Stimulated activated CD8-positive, alpha-beta memory T cell treated with anti-CD3 and anti-CD28 coated beads, Interleukin-4, amount 100 ng/mL, for 4 hours (primary cell): ENCODE measurements at places on chromosomes 1 and 21.

- DNase-seq, result no peak
Measured at GRCh38 chr21:25903607-25904006, 168.8 kb downstream of the GABPA start.

DNA sequence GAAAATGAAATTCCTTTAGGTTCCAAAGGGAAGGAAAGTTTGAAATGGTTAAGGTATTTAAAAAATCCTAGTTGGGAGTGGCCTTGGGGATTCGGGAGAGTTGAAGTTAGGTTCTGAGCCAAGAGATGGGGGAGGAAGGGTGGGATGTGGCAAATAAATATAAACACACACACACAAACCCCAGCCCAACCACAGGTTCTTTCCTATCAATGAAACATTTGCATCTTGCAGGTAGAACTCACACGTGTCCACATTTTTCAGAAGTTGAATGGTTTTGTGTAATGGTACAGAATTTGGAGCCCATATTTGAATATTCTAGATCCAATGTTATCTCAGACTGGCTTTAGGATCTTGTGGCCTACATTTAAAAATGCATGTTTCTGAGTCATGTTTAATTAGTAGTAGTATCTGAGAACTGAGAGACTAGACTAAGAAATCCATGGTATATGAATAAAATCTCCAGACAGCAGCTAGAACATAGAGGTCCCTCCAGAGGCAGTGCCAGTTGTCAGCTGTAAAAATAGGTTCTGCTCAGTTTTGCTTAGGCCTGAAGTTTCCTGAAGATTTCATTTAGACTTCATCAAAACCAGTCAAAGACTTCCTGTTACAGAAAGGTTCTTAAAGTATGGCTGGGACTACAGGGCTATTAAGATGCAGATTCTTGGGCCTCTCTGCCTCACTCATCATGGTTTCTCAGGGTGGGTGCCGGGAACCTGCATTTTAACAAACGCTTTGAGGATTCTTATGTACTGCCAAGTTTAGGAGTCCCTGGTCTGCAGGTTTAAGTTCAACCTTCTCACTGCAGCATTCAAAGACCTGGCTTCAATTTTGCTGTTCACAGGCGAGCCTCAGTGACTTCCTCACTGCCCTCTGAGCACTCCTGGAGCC, 21.3 kb downstream of the RUNX1 start:
- no peak for DNase-seq

DNA sequence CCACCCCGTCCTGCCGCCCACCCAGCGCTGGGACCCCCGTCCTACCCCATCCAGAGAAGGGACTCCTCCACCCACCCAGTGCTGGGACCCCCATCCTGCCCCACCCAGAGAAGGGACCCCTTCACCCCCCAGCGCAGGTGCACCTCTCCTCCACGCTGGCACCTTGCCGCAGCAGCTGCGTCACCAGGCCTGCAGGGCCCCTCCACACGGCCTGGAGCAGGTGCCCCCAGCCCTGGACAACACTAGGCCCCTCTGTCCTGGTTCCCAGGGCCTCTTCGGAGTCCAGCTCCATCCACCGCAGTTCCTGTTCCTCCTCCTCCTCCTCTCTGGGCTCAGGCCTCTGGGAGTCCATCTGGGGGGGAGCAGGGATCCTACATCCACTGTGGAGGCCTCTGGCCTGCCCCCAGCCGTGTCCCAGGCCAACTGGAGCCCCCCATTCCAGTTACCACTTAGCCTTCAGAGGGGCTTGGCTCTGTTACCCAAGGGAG, 378 bp downstream of the ANKRD65 start:
- DNase-seq, result no peak

DNA sequence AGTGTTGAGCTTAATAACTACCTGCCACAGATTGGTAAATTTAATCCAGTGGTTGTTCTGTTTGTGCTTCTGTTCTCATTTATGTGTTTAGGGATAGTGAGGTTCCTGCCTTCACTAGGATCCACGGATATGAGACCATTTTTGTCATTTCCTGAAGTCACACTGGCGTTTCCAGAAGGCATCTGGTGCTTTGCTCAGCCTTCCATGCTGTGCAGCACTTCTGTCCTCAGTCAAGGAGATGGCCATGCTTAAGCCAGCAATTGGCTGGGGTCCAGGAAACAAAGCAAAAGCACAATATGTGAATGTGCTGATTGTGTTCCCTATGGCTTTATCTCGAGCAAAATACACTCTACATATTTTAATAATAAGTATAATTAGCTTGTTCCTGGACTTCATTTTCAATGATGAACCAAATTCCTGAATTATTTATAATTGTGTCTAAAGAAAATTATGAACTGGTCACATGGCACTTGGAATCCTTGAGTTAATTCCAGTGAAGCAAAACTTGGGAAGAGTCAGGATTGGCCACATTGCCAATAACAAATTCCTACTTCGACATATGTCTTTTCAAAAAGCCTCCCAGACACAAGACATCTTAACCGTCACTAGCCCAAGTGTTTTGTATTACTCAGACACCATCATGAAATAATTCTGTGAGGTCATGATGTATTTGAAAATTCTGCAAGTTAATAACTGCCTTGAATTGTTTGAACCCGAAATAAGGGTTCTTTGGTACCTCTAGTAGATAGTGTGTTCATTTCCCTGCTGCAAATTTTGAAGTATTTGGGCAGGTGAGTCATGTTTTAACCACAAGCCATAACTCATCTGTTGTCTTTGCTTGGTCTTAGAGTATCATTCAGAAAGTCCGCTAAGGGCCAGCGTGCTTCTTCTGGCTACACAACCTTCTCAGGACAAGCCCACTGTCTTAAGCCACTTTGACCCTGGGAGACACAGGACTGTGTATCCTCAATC, 412.4 kb downstream of the DISC1 start:
- no peak for DNase-seq

- DNase-seq, result peak; percentile 1
Measured at GRCh38 chr21:21163904-21164303, 165.7 kb downstream of the NCAM2 start.

- no peak for DNase-seq
Measured at GRCh38 chr1:45883658-45884057, 80.2 kb downstream of the MAST2 start.

DNA sequence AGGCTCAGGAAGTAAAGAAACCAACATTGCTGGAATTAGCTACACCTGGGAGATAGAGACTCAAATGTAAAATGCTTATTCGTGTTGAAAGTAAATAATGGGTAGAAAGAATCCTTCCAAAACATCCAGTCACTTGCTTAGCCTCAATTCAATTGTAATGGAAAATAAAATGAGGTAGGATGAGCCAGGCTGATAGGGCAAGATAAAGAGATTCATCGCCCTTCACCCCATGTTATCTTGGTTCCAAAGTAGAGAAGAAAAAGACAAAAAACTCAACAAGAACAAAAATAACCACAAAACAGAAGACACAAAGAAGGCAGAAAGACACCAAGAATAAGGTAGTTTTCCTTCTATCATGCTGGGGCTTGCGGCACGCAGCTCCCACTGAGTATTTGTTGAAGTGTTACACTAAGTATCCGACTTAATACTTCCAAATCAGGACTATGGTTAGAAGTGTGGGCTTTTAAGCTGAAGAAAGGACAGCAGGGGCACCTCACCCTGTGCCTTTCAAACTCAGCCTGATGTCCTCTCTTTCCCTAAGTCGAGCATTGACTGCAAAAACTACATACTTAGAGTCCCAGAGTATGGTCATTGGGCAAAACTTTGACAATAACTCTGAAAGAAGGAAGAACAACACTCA, 202.1 kb downstream of the VAV3 start:
- DNase-seq, result no peak

GRCh38 chr1:78779831-78780230, 130.2 kb downstream of the IFI44 start:
- no peak for DNase-seq

GRCh38 chr1:47828978-47829377, 168.2 kb downstream of the TRABD2B start:
- DNase-seq, result no peak

- DNase-seq, result no peak
Measured at GRCh38 chr1:65065524-65066418, 82.2 kb upstream of the AK4 start.

- no peak for DNase-seq
Measured at GRCh38 chr21:25550352-25551120, 56.7 kb downstream of the MRPL39 start.

- DNase-seq, result no peak
Measured at GRCh38 chr1:17119076-17119772, at the start of gene PADI2. Gene PADI2 (minus strand): TSS chr1:17119451. CDS start chr1:17119371, 80 bp downstream.

GRCh38 chr1:110645821-110646735, 28.7 kb downstream of the KCNA3 start:
- no peak for DNase-seq

DNA sequence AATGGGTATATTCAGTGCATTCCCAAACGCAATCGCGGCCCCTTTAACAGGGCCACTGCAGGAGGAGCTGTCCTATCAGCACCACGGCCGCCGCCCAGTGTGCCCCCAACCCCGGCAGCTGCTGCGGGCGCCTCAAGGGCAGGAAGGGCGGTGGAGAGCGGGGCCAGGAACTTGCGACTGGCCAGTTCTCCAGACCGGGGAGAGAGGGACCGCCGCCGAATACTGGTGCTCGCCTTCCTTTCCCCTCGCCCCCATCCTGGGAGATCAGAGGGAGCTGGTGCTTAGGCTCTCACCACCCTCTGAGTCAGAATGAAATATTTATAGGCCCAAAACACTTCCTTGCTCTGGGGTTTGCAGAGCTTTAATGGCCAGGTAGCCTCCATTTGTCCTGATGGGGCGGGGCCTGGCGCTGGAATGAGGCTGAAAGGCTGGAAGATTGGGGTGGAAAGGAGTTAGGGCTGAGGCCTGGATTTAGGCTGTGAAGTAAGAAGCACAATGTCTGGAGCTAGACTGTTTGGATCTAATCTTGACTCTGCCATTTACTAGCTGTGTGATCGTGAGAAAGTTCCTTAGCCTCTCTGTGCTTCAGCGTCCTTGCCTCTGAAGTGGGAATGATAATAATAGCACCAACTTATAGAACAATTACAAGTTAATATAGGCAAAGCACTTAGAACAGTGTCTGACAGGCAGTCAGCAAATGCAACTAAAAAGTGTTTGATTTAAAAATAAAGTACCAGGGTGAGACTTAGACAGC, 75.5 kb downstream of the NAV1 start:
- no peak for DNase-seq

DNA sequence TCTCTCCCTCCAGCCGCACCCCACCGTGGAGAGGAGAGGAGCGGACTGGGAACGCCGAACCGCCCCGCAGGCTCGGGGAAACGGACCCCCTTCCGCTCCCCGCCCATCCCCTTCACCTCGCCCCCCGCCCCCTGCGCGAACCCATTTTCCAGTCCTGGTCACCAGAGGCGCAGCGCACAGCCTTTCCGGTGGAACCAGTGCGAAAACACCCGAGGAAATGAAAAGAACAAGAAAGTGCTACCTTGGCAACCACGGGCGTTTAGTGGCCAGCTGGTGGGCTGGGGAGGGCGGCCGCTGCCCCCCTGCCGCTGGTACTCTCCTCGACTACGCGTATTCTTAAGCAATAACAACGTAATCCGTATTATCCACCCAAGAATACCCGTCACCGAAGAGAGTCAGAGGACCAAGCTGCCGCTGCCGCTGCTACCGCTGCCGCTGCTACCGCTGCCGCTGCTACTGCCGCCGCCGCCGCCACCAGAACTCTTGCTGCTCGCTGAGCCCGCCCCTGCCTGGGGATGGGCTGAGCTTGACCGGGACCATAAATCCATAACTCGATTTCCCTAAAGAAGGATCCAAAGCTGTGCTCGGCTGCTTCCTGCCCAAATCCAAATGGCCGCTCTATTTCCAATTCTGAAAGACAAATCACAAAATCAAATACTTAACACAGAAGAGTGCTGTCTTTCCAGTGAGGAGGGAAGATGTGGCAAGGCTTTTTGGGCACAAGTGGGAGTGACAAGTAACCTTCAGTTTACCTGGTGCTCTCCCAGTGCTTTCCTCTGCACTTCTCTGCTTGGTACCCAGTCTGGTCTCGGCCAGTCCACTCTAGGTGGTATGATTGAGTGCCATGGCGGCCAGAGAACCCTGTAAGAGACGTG, 125.2 kb upstream of the DPYD start:
- no peak for DNase-seq

DNA sequence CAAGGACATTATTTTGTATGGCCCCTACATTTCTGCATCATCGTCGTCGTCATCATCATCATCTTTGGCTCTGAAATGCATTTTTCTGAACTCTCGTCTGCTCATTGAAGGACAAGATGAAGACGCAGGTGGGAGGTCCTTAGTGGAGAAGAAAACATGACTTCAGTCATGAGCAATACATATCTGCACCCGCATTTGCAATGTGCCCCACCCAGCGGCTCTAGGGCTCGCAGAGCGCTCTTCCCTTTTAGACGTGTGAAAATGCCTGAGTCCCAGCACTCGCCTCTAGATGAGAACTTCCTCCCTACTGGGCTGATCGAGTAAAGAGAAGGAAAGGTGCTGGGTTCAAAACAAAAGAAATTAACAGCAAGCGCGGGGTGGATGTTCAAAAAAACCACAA, 10.1 kb downstream of the C1orf174 start:
- DNase-seq, result no peak

DNA sequence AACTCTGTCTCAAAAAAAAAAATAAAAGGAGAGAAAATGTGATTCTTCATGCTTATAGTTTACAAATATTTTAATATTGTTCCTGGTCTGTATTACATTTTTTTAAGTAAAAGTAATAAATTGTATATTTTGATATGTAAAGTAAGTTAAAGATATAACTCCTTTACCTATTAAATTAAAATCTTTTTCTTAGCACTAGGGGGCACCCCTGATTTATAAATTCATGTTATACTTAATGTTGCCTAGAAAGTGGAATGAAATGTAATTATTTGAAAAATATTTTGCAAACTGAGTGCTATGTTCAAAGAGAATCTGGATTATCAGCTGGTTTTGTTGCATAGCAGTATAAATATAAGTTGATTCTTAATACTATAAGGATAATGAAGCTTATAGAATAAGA, 49.2 kb downstream of the RALGPS2 start:
- no peak for DNase-seq

DNA sequence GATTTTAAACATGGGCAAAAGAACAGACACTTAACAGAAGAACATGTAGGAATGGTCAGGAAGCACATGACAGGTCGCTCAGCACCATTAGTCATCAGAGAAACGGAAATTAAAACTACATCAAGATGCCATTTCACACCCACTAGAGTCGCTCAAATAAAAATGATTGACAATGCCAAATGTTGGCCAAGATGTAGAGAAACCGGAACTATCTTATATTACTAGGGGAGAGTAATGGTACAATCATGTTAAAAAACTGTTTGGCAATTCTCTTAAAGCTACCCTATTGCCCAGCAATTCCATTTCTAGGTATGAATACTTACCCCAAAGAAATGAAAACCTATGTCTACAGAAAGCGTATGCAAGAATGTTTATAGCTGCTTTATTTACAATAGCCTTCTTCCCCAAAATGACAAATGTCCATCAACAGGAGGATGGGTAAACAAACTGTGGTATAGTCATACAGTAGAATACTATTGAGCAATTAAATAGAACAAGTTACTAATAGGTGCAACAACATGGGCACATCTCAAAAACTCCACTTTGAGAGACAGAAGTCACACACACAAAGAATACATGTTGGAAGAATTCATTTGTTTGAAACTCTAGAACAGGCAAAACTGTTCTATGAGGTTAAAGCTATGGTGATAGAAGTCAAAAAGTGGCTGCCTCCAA, 92.8 kb downstream of the ETS2 start:
- DNase-seq, result no peak
